Activated CD4-positive, alpha-beta T cell treated with anti-CD3 and anti-CD28 coated beads, Interleukin-2, amount 10 ng/mL, durations not matched to agents 7 days and 5 days (primary cell): ENCODE measurements at places on chromosomes 11 and 22.

DNA sequence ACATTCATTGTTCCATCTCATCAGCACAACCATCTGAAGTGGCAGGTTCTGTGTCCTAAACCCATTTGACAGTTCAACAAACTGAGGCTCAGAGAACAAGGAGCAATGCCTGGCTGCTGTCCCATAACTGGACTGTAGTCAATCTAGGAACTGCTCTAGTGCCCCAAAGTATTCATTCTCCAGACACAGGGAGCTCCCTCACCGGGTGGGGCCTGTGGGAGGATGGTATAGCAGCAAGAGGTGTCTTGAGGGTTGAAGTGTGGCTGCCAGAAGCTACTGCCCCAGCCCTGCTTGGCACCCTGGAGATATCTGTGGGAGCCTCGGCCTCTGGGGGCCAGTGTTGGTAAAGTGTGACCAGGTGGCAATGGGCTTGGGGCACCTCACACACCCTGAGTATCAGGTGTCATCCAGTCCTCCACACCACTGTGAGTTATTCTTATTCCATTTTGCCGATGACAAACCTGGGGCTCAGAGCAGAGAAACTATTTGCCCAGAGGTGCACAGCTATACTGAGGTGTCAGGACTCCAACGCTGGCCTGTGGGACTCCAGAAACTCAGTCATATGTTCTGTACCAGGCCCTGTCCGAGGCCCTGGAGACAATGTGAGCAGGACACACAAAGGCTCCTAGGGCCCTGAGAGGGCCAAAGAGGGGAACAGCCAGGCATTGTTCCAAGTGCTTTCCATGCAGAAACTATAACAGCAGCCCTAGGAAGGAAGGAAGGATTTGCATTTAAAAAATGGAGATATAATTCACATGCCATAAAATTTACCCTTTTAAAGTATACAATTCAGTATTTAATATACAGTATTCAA, 46.0 kb upstream of the KLHL35 start:
- no peak for DNase-seq

- DNase-seq, result no peak
Observed at GRCh38 chr11:8365216-8365941, 101.7 kb upstream of the LMO1 start.

- no peak for DNase-seq
Observed at GRCh38 chr11:45896422-45896984, 10.6 kb downstream of the FREY1 start.

GRCh38 chr11:44736791-44737190, 10.0 kb downstream of the TSPAN18 start:
- no peak for DNase-seq

DNA sequence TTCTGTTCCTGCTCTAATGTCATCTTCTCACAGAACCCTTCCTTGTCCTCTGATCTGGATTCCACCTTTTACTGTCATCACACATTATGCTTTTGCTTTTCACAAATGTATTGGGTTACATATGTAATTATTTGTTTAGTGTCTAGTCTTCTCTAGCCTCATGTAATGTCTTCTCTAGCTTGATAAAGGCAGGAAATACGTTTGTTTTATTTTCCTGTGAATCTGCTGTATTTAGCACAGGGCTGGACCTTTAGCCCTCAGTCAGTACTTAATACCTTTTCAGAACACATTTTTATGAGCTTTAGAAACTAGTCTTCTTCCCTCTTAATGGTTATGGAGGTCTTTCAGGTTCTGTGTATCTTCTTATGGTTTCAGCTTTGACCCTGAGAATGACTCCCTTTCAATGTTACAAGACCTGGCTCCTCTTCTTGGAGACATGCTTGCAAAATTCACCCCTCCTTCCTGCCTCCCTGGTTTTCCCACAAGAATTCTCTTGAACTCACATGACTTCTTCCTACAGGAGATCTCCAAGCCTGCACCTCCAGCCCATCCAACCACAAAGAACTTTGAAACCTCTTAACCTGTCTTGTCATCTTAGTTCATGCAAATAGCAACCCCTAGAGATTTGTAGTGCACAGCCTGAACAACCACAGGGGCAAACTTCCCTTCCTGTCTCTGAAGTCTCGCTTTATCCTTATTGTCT, 132.7 kb upstream of the DDI1 start:
- no peak for DNase-seq

GRCh38 chr22:42074132-42074811, at the start of gene PHETA2:
TSS of gene PHETA2 (plus strand) at chr22:42074248. CDS start at chr22:42077294, 3,046 bp downstream.
- DNase-seq, result peak; percentile 58

- no peak for DNase-seq
Observed at GRCh38 chr11:74620531-74620930, 28.1 kb downstream of the POLD3 start.
